ENCODE measurements at places on chromosomes 3 and 15.
A peak's percentile ranks its signal among the peaks of the same experiment; 100 is the strongest.

DNA sequence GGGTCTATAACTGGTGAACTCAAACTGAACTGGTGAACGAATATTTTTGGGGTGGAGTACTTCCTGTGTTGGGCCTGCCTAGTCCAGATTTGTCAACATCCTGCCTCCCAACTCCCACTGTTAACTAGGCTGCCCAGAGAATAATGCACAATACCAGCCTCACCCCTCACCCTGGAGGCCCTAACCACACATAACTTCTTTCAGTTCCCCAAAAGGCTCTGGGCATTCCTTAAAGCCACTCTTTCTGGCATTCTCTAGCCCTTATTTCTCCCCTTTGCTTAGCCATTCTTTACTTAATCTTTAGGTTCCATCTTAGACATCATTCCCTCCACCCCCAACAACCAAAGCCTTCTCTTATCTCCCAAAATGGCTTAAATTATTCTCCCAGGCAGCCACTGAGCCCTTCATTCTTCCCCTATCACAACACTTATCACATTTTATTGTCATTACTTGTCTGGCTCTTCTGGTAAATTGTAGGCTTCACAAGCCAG lies 9.1 kb upstream of the SEC11A start:
- no peak for DNase-seq

DNA sequence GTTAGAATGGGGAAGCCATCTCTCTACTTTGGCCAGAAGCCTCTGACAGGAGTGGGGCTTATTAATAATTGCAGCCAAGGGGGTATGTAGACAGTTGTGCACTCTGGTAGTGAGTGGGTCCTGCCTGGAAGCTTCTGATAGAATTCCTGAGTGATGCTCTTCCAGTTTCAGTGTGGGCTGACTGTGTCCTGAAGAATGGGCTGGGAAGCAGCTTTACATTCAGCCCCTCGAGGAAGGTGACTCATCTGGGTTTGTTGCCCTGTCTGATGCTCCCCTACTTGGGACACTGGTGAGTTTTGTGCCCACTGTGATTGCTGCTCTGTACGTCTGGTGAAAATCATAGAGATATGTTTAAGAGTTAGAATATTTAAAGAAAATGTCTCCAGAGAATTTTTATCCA lies 444.7 kb upstream of the RBMS3 start:
- no peak for DNase-seq

- DNase-seq = peak; percentile 80
Measured at GRCh38 chr15:95799286-95800200, 531.0 kb upstream of the NR2F2 start.

GRCh38 chr3:179476215-179476614 lies 24.9 kb upstream of the GNB4 start:
- no peak for DNase-seq

DNA sequence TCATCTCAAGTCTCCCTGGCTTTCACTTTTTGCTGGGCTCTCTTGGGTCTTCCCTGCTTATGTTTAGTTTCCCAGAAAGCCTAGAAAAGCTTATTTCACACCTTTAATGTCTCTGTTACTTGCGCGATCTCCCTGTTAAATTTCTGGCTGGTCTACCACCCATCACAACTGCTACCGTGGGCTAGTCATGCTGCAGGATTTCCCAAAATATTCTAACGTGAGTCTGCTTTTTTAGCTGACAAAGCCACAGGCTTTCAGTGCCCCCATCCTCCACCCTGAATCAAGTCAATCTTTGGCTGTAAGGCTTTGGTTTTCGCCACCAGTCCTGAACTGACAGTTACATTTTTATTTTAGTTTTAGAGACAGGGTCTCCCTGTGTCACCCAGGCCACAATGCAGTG lies 74.1 kb downstream of the SUMF1 start:
- DNase-seq = no peak

GRCh38 chr3:44058022-44058867 lies 183.4 kb upstream of the TOPAZ1 start:
- DNase-seq = no peak

GRCh38 chr3:117281371-117281770 lies 571.8 kb downstream of the TUSC7 start:
- peak; percentile 7 for DNase-seq

GRCh38 chr3:171123915-171124314 lies 97.4 kb upstream of the SLC2A2 start:
- DNase-seq = no peak

GRCh38 chr3:17013050-17013449 lies 128.3 kb downstream of the PLCL2 start:
- DNase-seq = no peak

GRCh38 chr15:75821786-75822345 lies 21.4 kb upstream of the UBE2Q2 start:
- DNase-seq = no peak

GRCh38 chr3:66179793-66180192 lies 41.0 kb upstream of the SLC25A26 start:
- DNase-seq = peak; percentile 23

DNA sequence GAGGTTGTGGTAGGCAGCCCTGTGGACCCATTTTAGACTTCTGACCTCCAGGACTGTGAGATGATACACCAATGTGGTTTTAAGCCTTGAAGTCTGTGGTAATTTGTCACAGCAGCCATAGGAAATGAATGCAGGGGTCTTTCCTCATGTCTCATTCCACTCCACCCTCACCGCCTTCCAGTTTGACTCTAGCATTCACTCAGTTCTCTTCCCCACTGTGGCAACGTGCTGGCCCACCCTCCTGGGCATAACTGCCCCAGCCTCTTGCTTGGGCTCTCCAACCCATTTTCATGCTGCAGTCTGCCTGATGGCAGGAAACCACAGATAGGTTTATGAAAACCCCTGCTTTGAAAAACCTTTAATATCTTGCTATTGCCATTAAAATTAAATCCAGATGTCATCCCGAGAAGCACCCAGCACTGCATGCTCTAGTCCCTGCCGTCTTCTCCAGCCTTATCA lies 7.3 kb upstream of the TRNT1 start:
- no peak for DNase-seq

GRCh38 chr3:26369133-26369532 lies 253.4 kb upstream of the LRRC3B start:
- no peak for DNase-seq

GRCh38 chr3:154180836-154181691 lies 59.9 kb downstream of the ARHGEF26 start:
- DNase-seq = no peak

DNA sequence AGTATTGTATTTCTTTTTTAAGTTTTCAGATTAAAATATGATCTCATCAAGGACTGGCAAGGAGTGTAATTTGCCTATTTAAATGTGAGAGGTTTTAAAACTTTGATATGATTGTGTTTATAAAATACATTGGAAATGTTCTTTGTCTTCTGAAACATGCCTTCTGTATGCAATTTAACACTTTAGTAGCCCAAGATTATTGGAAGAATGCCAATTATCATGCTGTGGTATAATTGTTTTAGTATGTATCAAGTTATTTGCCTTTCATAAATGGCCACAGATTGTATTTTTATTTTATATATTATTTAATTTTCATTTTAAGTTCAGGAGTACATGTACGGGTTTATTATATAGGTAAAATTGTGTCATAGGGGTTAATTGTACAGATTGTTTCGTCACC lies 31.7 kb downstream of the ECT2 start:
- no peak for DNase-seq

DNA sequence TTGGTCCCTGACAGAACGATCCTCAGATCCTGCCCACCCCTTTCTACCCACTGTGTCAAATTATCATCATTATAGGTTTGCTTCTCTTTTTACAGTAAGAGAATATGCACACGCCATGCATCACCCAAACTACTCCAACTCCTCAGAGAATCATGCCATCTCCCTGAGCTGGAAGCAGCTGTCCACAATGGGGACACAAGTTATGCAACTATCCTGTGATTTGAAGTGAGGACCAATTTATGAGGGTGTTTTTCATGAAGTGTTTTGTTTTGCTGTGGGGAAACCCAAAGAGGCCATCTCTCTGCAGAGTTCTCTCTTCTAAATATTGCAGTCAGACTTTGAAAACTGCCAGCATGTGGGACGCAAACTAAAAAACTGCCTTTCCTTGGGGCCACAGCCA lies 35.8 kb upstream of the TNFSF10 start:
- DNase-seq = no peak

DNA sequence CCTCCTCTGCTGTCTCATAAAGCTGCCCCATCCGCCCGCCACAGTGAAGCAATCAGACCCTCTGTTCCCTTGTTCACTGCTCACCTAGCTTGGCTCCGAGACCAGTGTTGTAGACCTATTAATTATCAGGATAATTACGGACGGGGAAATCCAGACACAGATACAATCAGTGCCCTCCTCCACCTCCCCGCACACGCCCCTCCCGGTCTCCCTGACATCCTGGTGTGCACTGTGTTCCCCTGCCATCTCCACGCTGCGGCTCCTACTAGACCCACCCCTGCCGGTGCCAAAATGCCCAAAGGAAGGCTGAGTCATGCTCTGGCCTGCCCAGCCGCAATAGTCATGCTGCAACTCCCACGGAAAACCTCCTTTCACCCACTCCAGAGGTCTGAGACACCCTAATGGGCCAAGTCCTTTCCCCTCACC lies 277.3 kb upstream of the TLE3 start:
- peak; percentile 43 for DNase-seq
